ENCODE measurements at places on chromosomes 6 and 20.

DNA sequence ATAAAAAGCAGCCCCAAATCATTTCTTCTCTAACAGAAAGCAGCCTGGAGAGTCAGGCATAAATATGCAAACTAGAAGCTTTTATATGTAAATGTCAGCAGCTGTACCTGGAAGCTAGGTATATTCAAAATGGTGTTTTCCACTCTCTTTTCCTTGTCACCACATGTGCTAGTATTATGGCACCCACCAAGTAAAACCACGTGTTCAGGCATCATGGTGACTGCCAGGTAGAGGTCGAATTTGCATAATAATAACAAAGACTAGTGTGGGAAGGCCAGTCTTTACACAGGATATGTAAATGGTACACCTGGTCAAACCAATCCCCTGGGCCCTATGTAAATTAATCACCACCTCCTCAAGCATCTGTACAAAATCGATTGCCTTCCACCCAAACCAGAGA is 124.0 kb downstream of the MMUT start:
- no peak for DNase-seq

- DNase-seq: no peak
Observed at GRCh38 chr6:15079288-15079817, 166.5 kb upstream of the JARID2 start.

DNA sequence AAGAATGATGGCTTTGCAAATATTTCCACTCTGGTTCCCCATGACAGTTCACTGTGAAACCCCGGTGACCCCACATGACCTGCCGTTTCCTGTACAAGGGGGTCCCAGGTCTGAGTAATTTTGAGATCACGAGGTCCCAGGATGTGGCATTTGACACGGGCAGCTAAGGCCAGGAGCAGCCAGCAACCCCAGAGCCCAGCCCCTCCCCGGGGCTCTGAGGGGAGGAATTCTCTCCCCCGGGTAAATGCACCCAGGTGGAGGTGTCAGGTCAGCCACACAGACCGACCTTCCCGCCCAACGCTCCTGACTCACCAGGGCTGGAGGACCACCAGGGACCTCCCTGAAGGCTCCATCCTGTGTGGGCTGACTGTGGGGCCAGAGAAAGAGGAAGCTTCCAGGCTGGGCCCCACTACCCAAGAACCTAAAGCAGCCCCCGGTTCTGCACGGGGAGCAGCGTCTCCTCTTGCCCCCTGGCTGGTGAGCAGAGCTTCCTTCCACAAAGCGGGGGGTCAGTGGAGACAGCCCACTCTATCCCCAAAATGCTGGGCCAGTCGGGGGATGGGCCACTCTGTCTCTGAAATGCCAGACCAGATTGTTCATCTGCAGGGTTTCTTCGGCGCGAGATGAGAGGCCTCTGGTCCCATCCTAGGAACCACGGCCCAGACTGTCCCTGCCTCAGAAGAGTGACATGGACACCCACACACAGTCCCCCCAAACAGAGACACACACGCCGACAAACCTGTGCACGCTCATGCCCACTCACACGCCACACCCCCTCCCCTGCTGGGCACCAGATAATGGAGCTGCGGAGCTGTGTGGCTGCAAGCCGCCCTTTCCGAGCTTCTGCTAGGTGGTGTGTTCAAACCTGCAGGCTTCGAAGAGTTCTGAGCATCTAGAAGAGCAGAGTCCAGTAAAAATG is 23.4 kb upstream of the SLCO4A1 start:
- DNase-seq: no peak

- DNase-seq: no peak
Observed at GRCh38 chr6:48813836-48814235, 649.2 kb downstream of the MMUT start.
